ENCODE measurements at places on chromosomes 3 and 15.

DNA sequence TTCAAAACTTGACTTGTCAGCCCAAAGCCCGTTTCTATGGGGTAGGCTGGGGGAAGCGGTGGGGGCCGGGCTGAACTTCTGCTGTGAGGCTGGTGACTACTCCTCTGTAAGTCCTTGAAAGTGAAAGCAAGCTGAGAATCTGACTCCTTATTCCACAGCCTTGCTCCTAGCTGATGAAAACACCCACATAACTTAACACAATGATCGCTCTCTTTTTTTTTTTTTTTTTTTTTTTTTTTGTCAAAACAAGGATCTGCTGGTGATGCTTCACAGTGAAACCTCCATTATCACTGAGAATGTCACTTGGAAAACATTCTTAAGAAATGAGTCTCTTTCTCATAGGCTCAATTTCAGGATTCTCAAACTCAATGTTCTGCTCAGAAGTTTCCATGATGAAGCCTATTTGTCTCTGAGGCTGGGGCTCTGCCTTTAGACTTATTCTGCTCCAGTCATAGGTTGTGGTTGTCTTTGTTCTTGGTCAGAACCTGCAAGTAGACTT lies 31.4 kb upstream of the TKT start:
- DNase-seq: no peak

DNA sequence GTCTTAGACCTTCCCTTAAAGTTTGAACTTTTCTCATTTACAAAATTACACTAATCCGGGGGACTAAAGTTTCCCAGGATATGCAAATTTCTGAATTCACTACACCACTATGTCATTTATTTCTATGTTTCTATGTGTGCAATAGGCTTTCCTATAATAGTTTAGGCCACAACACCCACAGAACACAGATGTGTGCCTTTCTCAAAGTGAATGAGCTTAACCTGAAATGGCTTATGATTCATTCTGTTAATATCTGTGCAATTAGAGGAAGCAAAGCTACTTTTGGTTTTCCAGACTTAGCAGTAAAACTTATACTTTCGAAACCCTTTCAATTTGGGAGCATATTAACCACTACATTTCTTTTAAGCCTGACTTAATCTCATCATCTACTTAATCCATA lies 748.1 kb downstream of the GBE1 start:
- DNase-seq: no peak

- no peak for DNase-seq
These were observed 170.9 kb downstream of the ERC2 start for GRCh38 chr3:56297281-56297840.

DNA sequence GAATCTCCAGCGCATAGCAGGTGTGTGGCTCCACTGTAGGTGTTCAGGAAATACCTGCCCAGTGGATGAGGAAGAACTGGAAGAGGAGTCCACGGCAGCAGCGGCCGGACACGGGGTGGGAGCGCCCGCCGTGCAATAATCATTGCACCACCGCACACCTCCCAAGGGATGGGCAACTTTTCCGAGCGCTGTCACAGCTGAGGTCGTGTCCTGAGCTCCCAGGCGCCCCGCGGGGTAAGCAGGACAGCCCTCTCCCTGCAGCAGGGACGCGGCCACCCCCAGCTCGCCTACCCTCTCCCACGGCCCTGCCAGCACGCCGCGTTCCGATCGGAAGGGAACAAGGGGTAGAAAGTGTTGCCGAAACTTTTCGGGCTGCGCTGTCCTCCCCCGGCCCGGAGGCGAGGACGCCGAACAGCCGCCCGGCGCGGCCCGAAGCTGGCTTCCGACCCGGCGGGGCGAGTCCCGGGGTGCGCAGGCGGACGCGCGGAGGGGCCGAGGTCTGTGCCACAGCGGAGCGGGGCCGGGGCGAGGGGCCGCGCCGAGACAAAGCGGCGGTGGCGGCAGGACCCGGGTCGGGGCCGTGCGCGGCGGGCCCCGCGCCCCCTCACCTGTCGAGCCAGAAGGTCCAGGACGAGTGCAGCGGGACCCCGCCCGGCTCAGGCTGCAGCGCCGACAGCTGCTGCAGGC lies 475 bp downstream of the EIF4E3 start:
- DNase-seq: peak; percentile 28

Measured in activated CD4-positive, alpha-beta T cell treated with anti-CD3 and anti-CD28 coated beads, Interleukin-2, amount 50 U/mL, for 1 hour (primary cell).